ENCODE measurements at places on chromosomes 3 and 15.

DNA sequence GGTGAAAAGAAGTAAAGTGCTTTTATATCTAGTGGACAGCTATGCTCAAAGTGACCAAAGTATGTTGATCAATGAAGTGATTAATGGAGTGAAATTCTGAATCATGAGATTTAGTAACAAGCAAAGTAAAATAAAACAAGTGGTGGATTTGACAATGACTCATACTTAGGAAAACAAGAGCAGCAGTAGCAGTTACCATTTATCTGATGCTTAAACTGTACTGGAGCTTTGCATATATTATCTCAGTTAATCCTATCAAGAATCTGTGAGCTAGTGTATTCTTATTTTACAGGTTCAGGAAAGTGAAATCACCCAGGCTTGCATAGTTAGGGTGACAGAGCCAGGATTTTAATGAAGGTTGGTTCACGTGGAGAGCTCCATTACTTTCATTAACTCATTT lies 50.6 kb upstream of the SPATA16 start:
- DNase-seq = peak; percentile 1

GRCh38 chr3:12994357-12994606 lies 78.9 kb downstream of the IQSEC1 start:
- DNase-seq = peak; percentile 57

DNA sequence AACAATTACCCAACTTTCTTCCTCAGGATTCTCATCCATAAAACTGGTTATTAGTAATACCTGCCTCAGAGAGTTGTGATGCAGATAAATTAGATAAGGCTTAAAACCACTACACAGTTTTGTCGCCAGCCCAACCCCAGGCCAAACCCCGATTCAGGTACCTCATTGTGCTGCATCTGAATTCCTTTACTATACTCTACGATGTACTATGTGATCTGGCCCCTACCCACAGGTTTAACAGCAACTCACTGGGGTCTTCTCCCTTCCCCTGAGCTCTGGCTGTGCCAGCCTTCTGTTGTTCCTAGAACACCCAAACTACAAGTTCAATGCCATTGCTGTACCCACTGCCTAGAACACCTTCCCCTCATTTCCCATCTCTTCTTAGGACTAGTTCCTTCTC lies 64.6 kb downstream of the MYO5A start:
- DNase-seq = no peak

GRCh38 chr3:64837126-64837738 lies 149.4 kb upstream of the ADAMTS9 start:
- DNase-seq = no peak

DNA sequence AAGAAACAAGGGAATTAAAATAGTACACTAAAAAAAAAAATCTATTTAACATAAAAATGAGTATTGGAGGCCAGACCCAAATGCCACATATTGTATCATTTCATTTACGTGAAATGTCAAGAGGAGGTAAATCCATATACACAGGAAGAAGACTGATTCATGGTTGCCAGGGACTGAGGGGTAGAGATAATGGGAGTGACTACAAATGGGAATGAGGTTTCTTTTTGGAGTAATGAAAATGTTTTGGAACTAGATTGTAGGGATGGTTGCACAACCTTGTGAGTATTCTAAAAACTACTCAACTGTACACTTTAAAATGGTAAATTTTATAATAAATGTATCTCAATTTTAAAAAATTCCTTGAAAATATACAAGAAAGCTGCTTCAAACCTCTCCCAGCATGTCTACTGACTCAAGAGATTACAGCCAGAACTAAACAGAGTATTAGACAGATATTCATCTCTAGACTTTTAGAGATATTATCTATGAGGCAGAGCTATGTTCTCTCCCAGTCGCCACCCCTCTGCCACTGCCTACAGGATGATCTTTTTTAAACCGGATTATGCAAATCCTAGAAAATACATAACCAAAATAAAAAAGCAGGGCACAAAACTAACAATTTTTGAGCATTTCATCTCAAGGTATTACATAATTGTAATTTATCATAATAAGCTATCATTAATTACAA lies 6.2 kb downstream of the HLTF start:
- peak; percentile 43 for DNase-seq

DNA sequence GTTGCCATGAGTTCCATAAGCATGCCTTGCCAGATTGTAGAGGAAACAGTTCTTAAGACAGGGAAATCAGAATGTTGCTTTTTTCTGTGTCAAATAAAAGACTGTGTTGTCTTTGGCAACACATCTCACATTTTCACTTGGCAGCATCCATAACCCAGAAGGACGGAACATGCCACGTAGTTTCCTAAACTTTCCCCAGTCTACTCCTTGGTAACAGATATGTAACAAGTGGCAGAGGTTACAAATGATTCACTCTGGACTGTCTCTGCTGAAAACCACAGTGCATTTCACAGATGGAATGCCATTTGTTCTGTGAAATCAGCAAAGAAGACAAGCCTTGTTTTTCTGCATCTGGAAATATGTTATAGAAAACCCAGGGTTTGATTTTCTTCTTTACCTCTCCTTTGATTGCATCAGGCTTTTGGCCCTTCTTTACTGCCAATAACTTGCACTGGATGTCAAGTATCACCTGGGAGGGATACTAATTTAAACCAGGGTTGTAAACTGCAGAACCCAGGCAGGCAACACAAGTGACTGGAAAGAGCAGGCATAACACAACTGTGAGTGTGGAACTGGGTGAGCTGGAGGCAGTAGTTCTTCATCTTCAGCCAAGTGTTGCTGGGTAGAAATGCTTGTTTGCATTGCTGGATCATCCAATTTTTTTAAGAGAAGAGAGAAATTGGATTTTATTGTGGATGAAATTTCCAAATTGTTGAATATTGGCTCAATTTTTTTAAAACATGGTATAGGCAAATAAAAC lies 124.4 kb upstream of the FOXB1 start:
- DNase-seq = peak; percentile 60

DNA sequence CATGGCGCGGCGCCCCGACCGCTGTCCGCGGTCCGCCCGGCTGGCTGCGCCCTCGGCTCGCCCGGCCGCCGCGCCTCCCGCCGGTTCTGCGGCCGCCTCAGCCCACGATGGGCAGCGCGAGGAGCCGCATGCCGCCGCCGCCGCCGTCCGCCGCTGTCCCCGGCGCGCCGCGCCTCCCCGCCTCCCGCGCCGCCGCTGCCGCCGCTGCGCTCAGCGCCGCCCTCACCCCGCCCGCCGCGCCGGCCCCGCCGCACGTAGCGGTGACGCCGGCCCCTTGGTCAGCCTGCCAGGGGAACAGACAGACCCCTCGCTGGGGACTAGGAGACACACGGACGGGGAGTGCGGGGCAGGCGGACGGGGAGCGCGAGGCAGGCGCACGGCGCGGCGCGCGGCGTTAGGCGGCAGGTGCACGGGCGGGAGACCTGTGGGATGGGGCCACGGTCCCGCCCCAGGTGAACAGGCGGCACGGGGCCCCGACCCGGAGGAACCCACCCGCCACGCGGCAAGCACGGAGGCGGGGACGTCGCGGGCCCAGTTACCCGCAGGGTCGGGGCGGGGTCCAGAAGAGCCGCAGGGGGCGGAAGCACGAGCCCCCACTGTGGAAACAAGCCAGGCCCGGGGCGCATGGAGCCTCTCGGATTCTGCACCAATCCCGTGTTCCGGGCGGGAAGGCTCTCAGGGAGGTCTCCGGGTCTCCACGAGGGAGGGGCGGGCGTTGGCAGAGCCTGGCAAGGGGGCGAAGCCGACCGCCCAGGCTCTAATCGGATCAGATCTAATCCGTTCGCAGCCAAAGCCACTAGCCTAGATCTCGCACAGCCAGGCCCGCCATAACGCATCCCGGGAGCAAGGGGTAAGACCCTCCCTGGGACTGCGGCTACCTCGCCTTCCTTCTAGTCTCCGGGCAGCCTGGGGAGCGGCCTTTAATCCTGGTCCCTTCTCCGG lies at the start of gene CSPG5:
Gene CSPG5, minus strand, starts transcription at position 175 of the 942 bp plus-strand sequence. Its CDS starts 172 bp downstream, at position 3.
- peak; percentile 60 for DNase-seq

GRCh38 chr3:1179146-1179545 lies 86.3 kb downstream of the CNTN6 start:
- no peak for DNase-seq
